ENCODE measurements at places on chromosomes 13 and 19.

- DNase-seq, result no peak
Measured at GRCh38 chr19:28927456-28927855, 285.5 kb downstream of the UQCRFS1 start.

- DNase-seq, result no peak
Measured at GRCh38 chr13:103945836-103946235, 879.6 kb upstream of the SLC10A2 start.

DNA sequence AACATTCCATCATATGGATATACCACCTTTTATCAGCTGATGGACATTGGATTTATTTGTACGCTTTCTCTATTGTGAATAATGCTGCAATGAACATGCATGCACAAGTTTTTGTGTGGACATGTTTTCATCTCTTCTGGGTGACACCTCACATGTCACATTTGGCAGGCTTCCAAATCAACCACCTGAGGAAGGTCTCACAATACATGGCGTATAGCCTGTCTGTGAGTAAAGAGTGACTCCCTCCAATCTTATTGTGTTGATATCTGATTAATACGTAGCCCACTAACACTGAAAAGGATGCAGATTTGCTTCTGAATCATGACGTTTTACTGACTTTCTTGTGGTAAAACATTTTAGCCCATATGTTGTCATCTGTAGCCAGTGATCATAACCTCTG, 61.1 kb downstream of the SLC15A1 start:
- DNase-seq, result no peak

GRCh38 chr13:110259651-110260050, 47.3 kb downstream of the COL4A1 start:
- no peak for DNase-seq

DNA sequence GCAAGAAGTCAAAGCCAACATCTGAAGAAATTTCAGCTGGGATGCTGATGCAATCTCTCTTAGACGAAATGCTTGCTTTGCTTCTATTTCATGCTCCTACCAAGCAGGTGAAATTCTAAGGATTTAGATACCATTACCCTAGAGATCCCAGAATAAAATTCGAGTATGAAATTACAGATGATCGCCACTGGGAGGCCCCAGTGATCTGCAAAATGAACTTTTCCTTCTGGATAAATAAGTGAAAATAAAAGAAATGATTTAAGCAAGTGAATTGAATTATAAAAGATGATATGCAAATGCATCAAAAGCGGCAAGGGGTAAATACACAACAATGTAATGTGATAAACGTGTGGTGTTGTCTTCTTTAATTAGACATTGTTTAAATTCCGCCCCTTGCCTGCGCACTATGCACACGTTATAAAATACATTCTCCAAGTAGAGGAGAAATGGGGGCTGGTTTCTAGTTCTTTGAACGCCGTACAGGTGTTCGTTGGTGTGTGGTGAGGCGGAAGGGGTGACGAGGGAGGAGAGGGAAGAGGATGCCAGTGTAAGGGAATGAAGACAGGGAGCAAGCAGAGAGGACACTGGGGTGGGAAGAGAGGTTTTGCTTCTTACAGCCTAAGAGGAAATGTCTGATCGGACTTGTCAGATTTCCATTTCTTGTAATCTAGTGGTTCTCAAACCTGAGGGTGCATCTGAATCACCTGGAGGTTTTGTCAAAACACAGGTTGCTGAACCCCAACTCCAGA, 58.0 kb downstream of the ERCC5 start:
- DNase-seq, result no peak

GRCh38 chr13:71513411-71514033, 353.5 kb downstream of the DACH1 start:
- no peak for DNase-seq

DNA sequence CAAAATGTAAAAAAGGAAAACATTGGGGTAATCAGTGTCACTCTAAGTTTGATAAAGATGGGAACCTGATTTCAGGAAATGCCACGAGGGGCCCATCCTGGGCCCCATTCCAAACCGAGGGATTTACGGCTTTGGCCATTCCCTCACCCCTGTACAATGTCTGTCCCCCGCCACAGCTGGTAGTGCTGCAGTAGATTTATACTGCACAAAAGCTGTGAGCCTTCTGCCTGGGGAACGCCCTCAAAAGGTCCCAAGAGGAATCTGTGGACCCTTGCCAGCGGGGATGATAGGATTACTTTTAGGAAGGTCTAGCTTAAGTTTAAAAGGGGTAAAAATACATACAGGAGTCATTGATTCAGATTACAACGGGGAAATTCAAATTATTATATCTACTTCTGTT, 173.4 kb upstream of the SGCG start:
- no peak for DNase-seq

DNA sequence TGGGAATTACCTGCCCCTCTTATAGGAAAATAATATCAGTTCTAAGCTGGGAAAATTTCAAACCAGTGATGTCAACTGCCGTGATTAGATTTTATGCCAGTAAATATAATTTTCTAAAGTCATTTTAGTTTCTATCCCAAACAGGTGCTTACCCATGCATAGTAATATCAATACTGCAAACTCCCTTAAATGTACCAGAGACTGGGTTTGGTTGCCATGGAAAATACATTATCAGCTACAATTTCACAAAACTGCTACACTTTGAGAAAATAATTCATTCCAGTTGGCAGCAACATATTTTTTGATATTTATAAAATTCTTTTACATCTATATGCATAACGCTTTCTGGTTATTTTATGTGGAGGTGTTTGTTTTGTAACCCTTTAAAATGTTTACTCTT, 143.5 kb downstream of the SLC7A1 start:
- no peak for DNase-seq

- no peak for DNase-seq
Measured at GRCh38 chr13:78827471-78827870, 168.5 kb upstream of the OBI1 start.

DNA sequence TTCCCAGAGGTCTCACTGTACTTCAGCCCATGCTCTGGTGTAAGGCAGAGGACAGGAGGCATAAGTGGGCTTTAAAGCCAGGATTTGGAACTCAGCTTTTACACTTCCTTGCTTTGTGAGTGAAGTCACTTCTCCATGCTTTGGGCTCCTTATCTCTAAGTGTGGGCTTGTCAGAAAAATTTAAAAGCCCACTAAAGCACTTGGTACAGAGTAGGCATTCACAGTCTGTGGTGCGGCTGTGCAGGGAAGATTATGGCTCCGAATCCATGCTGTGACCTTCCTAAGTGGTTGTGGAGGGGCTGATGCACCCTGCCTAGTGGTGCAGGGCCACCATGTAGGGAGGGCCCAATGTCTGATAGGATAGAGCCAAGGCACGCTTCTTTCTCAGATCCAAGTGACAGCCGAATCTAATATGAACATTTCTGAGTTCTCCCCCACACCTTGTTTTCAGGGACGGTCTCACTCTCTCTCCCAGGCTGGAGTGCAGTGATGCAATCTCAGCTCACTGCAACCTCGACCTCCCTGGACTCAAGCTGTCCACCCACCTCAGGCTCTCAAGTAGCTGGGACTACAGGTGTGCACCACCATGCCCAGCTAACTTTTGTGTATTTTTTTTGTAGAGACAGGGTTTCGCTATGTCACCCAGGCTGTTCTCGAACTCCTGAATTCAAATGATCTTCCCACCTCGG, 6.9 kb downstream of the TIMM29 start:
- DNase-seq, result no peak

DNA sequence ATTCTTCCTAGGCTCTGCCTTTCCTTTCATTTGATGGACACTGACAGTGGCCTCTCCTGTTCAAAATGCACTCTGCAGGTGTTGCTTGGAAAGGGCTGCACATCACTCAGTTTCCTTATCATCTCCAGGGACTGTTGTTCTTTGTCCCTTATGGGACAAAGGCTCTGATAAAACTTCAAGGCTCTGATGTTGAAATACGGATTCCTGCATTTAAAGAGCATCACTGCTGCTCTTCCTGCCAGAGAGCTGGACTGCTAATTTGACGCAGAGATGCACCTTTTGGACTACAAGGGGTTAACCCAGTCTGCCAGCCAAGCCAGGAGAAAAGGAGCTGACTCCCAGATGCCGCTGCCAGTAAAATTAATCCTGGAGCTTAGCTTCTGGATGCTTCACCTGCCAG, 952.1 kb downstream of the DIAPH3 start:
- no peak for DNase-seq

GRCh38 chr13:41694545-41695301, 237.4 kb downstream of the RGCC start:
- DNase-seq, result peak; percentile 86

- DNase-seq, result no peak
Measured at GRCh38 chr19:7874076-7874896, at the start of gene PRR36. TSS of gene PRR36 (minus strand) at chr19:7874390. CDS start at chr19:7873689, 701 bp downstream.

GRCh38 chr13:110571896-110572777, 10.6 kb upstream of the RAB20 start:
- no peak for DNase-seq

DNA sequence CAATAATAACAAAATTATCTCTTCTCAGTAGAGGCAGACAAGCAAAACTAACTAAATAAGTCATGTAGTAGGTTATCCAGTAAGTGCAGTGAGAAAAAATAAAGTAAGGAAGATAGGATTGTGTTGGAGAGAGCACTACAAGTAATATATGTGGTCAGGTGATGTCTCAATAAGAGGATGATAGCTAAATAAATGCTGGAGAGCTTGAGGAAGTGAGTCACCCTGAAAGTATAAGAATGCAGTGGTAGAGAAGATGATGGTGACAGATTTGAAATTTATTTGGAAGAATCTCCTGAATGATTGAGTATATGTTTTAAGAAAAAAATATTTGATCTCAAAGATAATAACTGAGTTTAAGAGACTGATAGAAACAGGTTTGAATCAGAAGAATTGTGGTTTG, 152.2 kb upstream of the PRR20A start:
- DNase-seq, result no peak

- DNase-seq, result no peak
Measured at GRCh38 chr13:39245688-39246087, 207.4 kb downstream of the NHLRC3 start.

DNA sequence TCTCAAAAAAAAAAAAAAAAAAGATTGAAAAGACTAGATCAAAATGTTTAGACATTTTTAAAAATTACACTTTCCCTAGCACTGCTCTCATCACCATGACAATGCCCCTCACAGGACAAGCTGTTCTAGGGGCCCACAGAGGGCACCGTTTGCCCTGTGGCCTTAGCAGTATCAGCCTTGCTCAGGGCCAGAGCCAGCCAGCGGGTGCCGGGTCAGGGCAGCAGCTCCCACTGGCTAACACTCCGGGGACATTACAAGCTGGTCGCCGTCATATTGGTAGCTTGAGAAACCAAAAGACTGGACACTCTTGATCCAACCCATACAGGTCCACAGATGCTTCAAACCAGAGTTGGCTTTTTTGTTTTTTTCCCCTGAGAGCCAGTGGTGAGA, 18.0 kb downstream of the CAPN12 start:
- no peak for DNase-seq

DNA sequence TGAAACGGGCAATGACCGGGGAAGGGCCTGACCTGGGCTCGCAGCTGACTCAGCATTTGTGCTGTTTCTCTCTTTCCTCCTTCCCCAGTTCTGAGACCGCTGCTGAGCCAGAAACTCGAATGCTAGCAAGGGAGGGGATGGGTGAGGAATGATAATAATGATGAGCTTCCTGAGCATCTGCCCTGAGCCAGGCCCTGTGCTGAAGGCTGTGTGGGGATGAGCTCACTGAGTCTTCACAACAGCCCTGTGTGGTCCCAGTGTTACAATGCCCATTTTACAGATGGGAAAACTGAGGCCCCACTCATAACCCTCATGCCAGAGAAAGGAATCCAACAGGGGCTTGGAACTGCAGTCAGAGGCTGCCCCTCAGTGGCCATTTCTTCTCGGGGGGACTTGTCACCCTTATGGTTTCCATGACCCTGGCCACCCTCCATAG, 8.1 kb downstream of the SULT2B1 start:
- DNase-seq, result no peak

All from GM04504 (cell line).